ENCODE measurements at places on chromosomes 13 and 19. TPM values are rescaled to one million over a fixed set of nuclear protein-coding genes. Genes with fewer than 3 reads are reported as not detected.
A peak's percentile ranks its signal among the peaks of the same experiment; 100 is the strongest.

GRCh38 chr19:13097463-13098258 lies 5.0 kb downstream of the LYL1 start:
- no peak for DNase-seq

DNA sequence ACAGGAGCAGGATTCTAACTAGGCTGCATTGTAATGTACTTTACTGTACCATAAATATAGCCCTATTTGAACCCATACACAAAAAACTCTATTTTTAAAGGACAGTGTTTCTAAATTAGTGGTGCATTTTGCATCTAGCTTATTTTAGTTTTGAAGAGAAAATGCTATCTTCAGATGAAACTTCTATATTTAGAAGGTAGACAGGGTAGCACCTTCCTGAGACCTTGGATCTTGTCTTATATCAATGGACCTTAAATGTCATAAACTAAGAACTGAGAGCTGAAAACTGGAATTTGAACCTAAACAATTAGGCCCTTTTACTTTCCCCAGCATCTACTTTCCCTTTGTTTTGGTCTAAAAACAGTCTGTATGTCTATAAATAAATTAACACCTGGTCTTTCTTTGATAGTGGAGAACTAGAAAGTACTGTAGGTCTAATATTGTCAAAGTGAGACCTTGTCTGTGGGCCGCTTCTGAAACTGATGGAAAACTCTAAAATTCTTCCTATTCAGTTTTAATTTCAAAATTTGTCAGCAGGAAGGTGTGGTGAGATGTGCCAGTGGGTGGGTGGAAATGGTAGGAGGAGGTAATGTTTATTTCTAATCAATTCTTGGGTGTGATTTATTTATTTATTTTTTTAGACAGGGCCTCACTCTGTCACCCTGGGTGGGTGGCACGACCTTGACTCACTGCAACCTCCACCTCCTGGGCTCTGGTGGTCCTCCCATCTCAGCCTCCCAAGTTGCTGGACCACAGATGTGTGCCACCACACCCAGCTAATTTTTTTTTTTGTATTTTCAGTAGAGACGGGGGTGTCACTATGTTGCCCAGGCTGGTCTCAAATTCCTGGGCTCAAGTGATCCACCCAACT lies 10.1 kb downstream of the COG3 start:
- no peak for DNase-seq

GRCh38 chr13:88000787-88001186 lies 329.6 kb downstream of the SLITRK5 start:
- DNase-seq = no peak

GRCh38 chr19:29400917-29401711 lies 124.7 kb upstream of the VSTM2B start:
- no peak for DNase-seq

GRCh38 chr19:33436360-33437345 lies 63.1 kb downstream of the CEBPG start:
- no peak for DNase-seq

DNA sequence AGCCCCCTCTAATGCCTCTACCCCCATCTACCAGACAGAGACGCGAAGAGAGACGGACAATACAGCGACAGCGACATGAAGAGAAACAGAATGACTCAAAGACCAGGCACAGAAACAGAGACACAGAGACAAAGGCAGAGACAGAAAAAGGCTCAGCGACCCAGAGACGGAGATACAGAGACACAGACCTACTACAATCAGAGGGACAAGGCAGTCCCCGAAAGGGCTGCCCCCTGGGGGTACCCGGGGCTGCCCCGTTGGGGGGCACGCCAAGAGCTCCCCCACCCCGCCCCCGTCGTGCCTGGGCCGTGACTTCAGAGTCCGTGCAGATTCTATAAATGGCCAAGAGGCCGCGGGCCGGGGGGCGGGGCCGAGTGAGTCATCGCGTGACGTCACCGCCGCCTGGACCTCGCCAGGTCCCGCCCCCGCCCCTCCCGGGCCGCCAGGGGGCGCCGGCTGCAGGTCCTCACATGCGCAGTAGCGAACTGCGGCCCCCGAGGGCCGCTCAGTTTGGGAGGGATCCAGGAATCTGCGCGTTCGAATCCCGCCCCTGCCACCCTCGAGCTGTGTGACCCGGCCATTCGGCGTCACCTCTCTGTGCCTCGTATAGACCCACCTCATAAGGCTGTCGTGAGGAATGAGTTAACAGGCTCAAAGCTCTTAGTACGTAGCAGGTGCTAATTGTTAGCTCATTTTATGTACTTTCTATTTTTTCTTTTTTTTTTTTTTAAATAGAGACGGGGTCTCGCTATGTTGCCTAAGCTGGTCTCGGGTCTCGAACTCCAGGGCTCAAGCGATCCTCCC lies 2.7 kb upstream of the CNN1 start:
- DNase-seq = peak; percentile 91

GRCh38 chr19:55580628-55581144 lies at the start of gene ZNF579:
TSS of gene ZNF579 (minus strand) at chr19:55580848. CDS start at chr19:55579639, 1,209 bp downstream.
- DNase-seq = peak; percentile 87

DNA sequence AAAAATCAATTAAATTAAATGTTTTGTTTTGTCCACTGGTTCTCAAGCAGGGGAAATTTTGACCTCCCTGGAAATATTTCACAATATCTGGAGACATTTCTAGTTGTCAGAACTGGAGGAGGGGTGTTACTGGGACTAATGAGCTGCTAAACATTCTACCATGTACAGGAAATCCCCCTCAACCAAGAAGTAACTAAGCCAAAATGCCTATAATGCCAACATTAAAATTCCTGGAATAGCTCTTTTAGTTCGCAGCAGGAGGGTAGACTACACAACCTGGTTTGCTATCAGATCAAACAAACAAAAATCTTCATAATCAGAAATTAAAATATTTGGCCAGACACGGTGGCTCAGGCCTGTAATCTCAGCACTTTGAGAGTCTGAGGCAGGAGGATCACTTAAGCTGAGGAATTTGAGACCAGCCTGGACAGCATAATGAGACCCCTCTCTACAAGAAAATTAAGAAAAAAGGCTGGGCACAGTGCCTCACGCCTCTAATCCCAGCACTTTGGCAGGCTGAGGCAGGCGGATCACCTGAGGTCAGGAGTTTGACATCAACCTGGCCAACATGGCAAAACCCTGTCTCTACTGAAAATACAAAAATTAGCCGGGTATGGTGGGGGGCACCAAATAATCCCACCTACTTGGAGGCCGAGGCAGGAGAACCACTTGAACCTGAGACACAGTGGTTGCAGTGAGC lies 13.7 kb upstream of the SMARCA4 start:
- no peak for DNase-seq

DNA sequence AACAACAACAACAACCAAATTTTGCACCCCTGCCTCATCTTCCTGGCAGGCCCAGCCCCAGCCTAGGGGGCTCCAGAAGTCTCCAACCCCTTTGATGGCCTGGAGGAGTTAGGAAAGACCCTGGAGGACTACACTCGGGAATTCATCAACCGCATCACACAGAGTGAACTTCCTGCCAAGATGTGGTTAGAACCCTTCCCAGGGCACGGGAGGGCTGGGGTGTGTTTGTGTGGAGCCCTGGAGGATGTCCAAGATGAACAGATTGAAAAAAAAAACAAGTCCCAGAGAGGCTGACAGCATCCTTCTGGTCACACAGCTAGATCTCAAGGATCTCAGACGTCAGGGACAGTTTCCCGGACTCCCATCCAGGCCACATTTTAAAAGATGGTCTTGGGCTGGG lies 13.3 kb downstream of the APOC1 start:
- DNase-seq = no peak

GRCh38 chr19:49127674-49128544 lies 8.6 kb downstream of the PPFIA3 start:
- peak; percentile 97 for DNase-seq

- DNase-seq = no peak
These were observed 1.6 kb downstream of the HCN2 start for GRCh38 chr19:591099-591958.

- DNase-seq = no peak
These were observed 19.0 kb upstream of the ATP11A start for GRCh38 chr13:112670864-112671263.

GRCh38 chr13:94408314-94409036 lies 71.0 kb downstream of the DCT start:
- no peak for DNase-seq

- DNase-seq = no peak
These were observed 30.7 kb upstream of the RFXAP start for GRCh38 chr13:36788276-36788675.

GRCh38 chr13:19586904-19587634 lies 25.7 kb upstream of the TPTE2 start:
- no peak for DNase-seq

DNA sequence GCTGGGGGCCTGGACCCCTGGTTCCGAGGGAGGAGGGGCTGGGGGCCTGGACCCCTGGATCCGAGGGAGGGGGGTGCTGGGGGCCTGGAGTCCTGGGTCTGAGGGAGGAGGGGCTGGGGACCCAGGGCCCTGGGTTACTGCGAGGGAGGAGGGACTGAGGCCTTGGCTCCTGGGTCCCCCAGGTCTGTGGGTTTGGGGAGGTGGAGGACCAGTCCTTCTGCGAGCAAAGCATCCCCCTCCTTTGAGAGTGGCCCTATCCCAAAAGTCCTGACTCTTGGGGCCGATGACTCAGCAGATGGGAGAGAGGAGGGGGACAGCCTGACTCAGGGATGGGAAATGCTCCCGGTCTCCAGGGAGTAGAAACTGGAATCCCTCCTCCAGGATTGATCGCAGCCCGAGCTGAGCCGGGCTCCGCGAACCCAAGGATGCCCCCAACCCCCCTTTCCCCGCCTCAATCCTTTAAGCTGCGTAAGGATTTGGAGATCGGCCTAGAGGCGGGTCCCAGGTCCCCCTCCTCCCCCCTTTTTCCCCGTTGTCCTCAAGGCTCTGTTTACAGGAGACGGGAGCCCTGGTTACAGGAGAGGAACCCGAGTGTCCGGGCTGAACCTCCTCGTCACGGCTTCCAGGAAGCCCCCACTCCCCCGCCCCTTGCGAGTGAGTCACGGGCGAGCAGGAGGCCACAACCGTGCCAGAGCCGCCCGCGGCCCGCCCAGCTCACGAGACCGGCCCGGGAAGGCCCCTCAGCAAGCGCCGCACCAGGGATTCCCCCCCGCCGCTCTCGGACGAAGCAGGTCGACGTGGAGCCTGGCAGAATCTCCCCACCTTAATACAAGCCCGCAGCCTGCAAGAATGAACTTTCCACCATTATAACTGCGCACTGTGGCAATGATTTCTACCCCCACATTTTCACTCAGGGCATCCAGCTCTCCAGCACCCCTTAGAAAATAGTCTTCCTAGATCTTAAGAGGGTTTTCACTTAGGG lies 3.0 kb upstream of the ZFP36 start:
- DNase-seq = peak; percentile 87

DNA sequence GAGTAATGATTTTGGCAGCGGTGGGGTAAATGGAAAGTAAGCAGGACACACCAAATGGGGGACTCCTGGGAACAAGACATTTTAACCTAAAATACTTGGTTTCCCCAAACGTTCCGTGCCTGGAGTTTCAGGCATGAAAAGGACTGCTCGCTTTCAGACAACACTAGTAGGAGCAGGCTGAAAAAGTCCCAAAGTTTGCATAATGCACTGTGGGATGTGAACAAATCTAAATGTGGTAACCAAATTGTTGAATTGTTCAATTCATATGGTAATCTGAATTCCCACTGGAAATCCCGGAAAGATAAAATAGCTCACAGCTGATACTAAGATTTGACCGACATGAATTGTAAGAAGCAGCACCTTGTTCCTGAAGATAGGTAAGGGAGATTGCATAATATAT lies 467.2 kb upstream of the ARGLU1 start:
- DNase-seq = no peak

DNA sequence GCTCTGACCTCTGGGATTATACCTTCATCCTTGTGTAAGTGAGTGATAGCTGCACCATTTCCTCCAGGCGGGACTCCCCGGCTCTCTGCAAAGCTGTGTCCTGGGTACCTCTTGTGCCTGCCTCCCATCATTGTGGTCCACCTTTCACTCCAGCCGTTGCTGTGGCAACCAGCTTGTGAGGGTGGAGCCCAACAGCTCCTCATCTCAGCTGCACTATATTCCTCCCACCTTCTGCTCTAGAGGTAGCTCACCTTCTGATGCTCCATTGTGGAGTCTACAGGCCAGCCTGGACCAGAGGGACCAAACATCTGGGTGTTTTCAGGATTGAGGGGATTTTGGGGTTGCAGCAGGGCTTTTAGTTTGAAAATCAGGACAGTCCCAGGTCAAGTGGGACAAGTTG lies 708.2 kb downstream of the UQCRFS1 start:
- DNase-seq = no peak

- DNase-seq = no peak
These were observed 11.2 kb downstream of the IL17D start for GRCh38 chr13:20714563-20715329.

- DNase-seq = no peak
These were observed 320.1 kb downstream of the ZNF536 start for GRCh38 chr19:30692181-30692811.

GRCh38 chr13:44575741-44576350 lies at the start of gene TSC22D1:
TSS of gene TSC22D1 (minus strand) at chr13:44576330. CDS start at chr13:44576074, 256 bp downstream.
- peak; percentile 33 for DNase-seq

DNA sequence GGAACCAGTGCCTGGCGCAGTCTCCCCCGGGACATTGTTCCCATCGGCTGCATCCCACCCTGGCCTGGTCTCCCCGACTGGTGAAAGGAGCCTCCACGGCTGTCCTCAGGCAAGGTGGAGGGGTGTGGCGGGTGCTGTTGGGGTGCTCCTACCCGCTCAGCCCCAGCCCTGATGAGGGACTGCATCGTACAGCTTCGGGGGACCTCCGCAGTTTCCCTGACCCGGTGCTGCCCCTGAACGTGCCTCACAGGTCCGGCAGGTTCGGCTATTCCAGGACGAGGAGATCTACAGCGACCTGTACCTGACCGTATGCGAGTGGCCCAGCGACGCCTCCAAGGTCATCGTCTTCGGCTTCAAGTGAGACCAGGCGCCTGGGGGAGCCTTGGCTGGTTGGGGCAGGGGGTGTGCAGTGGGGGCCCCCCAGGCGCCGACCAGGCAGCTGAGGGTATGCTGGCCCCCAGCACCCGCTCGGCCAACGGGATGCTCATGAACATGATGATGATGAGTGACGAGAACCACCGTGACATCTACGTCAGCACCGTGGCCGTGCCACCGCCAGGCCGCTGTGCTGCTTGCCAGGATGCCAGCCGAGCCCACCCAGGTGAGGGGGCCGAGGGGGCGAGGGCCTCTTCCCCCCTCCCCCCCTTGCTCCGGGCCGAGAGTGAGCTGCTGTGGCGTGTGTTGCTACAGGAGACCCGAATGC lies 3.5 kb downstream of the DCAF15 start:
- no peak for DNase-seq

DNA sequence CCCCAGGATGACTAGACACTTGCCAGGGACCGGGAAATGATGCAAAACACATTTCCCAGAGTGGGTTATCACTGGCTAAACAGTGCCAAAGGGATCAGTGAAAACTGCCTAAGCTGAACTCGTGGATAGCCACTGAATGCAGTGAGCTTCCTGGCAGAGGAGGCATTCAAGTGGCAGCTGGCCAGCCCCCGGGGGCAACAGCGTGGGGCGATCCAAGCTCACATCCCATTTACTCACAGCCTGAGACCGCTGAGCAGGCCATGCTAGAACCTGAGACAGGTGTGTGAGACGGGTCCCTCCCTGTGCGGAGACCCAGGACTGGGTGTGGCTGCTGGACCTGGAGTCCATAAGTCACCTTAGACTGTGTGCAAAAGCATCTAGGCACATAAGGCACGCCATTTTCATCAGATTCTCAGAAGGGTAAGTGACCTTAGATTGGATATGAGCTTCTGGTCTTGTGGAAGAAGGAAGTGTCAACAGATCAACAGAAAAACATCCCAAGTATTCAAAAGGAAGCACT lies 51.9 kb upstream of the SLC15A1 start:
- DNase-seq = no peak

Gene ZNF135
- total RNA-seq = 4.7 TPM

Gene ERICH6B
- not detected for total RNA-seq

Gene METTL21C
- not detected for total RNA-seq

Gene ZNF443
- total RNA-seq = 9.4 TPM

Gene RFPL4AL1
- not detected for total RNA-seq

Gene NLRP5
- not detected for total RNA-seq

Gene BEST2
- total RNA-seq = 2.0 TPM

Measured in H9 (cell line).